Activated T-cell treated with anti-CD3 and anti-CD28 coated beads, Interleukin-2, amount 50 U/mL, for 48 hours (primary cell): ENCODE measurements at places on chromosomes 5 and 9.
A peak's percentile ranks its signal among the peaks of the same experiment; 100 is the strongest.

GRCh38 chr9:128701227-128701854 is 962 bp upstream of the PKN3 start:
- DNase-seq = no peak

GRCh38 chr9:134669399-134669955 is 27.9 kb downstream of the COL5A1 start:
- no peak for DNase-seq

DNA sequence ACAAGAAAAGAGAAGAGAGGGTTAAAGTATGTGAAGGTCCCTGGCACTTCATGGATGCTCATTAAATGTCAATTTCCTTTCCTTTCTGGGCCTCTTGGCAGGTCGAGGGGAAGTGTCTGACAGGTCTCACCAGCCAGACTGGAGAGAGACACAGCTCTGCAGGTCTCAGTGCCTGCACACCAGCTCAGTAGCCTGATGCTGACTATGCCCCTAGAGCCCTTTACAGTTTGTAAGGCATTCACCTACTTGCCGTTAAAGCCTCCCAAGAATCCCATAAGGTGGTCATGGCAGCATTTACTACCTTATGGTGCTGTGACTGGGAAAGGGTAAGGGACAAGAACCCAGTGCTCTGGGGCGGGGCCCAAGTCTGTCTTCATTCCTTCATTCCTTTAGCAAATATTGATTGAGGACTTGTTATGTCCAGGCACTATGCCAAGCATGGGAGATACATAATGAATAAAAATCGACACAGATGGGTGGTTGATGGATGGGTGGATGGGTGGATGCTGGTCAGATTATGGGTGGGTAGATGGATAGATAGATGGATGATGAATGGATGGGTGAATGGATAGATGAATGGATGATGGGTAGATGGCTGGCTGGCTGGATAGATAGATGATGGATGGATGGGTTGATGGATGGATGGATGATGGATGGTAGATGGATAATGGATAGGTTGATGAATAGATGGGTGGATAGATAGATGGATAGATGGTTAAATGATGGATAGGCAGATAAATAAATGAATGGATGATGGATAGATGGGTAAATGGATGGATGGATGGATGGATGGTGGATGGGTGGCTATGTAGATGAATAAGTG is 21.3 kb upstream of the KIF12 start:
- DNase-seq = no peak

DNA sequence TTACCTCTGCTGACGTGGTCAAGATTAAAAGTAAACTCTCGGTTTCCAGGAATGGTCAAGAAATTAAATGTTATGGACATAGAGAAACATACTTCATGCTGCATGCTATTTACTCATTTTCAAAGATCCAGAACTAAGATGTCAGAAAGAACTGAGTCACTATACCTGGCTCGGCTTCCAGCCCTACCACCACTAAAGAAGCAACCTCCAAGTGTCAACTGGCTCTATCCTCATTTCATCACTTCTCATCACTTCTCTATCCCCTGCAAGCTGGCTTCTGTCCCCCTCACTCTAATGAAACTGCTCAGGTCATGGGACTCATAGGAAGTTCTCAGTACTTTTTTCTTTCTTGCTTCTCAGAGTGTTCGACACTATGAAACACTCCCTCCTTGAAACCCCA is 116.2 kb downstream of the CDK5RAP2 start:
- no peak for DNase-seq

- DNase-seq = no peak
These were observed 479.5 kb upstream of the TNC start for GRCh38 chr9:115597330-115597895.

DNA sequence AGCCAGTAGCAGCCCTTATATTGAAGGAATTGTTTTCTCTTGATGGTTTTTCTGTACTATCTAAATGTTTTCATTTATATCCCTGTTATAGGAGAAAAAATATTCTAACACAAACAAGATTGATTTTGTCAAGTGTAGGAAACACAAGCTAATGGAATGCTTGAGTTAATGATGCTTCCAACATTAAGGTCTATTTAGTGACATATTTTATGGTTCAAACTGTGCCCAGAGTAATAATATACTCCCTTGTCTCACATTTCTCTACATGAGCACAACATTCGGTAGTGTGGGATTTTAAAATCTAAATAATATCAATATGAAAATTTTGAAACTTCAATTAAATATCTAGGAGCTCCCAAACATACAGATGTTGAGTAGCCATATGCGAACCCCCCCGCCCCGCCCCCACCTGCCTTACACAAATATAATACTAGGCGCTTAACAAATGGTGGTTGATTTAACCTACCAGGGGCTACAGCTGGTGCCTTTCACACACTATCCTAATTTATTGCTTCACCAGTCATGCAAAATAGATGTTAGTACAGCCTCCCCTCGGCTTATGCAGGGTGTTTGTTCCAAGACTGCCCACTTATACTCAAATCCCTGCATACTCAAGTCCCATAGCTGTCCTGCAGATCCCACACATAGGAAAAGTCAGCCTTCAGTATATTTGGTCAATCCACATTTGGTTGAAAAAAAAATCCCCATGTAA is 124.1 kb upstream of the ACO1 start:
- DNase-seq = no peak

- no peak for DNase-seq
These were observed 132.5 kb upstream of the PRSS3 start for GRCh38 chr9:33662871-33663270.

DNA sequence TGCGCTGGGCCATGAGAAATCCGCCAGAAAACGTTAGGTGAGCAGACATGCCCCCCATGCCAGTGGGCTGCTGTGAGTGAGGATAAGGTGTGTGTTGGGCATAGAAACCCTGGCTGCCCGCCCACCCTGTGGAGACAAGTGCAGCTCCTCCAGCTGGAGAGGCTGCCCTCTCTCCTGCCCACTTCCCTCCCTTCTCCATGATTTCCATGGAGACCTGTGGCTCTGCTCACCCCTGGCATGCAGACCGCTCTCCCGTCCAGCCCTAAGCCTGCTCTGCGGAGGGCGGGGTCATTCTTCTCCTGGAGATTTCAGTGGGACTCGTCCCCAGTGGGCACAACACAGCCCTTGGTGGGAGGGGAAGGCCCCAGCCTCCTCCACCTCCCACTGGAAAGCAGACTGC is 133.0 kb upstream of the FAM120A start:
- DNase-seq = no peak

- no peak for DNase-seq
These were observed 1.4 kb upstream of the CDKN2AIPNL start for GRCh38 chr5:134413046-134413445.

- no peak for DNase-seq
These were observed 27.7 kb downstream of the PLCXD3 start for GRCh38 chr5:41482715-41483114.

- DNase-seq = no peak
These were observed 165.5 kb downstream of the TSSK1B start for GRCh38 chr5:113269023-113269997.

DNA sequence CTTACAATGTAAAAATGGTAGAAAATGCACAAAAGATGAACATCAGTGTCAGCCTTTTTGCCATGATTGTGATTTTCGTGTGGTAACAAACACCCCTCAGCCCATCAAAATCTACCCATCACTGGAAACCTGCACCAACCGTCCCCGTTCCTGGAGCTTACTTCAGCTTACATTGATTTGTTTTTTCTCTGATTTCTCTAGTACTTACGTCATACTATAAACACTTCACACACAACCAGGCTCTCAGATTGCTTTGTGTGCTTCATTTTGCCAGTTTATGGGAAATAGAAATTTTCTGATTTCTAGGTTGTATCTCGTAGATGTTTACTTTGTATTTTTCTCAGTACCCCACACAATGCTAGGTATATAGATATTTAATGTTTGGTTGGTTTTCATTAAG is 129.1 kb downstream of the RAB3C start:
- DNase-seq = no peak

DNA sequence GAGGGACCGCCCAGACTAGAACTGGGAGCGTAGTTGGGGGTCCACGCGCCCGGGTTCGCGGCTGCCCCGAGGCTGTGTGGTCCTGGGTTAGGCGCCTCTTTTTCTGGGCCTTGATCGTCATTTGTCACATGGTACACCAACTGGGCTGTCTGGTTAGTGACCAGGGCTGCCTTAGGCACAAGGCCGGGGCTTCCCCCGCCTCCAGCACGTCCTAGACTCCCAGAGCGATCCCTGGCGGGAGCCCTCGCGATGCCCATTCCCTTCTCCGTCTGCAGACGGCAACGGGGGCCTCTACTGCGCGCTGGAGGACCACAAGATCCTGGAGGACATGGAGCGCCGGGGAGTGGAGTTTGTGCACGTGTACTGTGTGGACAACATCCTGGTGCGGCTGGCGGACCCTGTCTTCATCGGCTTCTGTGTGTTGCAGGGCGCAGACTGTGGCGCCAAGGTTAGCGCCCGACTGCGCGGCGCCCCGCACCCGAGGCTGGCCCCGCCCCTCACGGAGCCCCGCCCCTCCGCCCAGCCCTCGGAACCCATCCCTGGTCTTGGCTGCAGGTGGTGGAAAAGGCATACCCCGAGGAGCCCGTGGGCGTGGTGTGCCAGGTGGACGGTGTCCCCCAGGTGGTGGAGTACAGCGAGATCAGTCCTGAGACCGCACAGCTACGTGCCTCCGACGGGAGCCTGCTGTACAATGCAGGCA is 1.5 kb downstream of the UAP1L1 start:
- no peak for DNase-seq

DNA sequence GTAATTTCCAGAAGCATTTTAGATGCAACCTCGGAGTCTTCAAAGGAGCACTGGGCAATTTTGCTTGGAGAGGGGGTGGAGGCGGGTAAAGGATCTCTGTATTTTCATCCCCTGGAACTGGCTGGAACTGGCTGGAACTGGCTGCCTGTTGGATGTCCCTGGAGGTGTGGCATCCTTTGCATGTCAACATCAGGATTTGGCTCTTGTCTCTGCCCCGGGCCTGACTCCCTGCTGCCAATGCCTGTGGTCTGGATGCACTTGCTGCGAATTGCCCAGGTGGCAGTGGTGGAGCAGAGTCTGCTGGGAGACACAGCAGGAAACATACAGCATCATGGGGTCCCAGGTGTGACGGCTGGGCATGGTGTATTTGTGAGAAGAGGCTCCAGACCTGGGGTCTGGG is 391.3 kb downstream of the GADD45G start:
- DNase-seq = no peak

- DNase-seq = no peak
These were observed 364.3 kb upstream of the ADAMTSL1 start for GRCh38 chr9:18109675-18110074.

GRCh38 chr5:104904561-104904960 is 1342.0 kb upstream of the NUDT12 start:
- no peak for DNase-seq

GRCh38 chr9:88660611-88661010 is 125.6 kb downstream of the NXNL2 start:
- no peak for DNase-seq

- no peak for DNase-seq
These were observed 65.1 kb downstream of the FBN2 start for GRCh38 chr5:128472919-128473318.

- no peak for DNase-seq
These were observed 132.3 kb downstream of the ADAMTSL1 start for GRCh38 chr9:18606281-18606680.

DNA sequence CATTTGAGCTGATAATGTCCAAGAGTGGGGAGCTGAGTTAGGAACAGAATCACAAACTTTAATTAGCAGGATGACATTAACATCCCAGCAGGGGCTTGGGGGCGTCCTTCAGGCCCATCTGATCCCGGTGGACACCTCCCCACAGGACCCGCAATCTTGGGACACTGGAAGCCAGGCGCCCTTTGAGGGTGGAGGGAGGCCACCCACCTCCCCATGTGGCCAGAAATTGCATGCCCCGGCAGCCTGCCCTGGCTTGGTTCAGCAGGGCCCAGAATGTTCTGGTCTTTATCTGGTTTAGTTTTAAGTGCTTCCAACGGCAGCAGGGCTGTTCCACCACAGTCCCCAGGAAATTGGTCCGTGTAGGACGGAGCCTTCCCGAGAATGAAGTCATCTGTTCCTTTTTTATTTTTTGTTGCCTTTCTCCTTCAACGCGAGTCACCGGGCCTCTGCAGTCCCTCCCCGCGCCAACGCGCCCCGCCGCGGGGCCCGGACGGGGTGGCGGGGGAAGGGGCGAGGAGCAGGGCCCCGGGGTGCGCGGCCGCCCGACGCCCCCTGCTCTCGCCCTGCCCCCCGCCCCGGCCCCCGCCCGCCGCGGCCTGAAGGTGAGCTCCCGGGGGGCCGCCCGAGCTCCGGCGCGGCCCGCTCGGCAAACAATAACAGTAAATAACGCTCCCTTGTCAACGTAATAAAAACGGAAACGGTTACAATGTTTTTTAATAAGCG is 207.9 kb downstream of the C9orf50 start:
- peak; percentile 69 for DNase-seq

DNA sequence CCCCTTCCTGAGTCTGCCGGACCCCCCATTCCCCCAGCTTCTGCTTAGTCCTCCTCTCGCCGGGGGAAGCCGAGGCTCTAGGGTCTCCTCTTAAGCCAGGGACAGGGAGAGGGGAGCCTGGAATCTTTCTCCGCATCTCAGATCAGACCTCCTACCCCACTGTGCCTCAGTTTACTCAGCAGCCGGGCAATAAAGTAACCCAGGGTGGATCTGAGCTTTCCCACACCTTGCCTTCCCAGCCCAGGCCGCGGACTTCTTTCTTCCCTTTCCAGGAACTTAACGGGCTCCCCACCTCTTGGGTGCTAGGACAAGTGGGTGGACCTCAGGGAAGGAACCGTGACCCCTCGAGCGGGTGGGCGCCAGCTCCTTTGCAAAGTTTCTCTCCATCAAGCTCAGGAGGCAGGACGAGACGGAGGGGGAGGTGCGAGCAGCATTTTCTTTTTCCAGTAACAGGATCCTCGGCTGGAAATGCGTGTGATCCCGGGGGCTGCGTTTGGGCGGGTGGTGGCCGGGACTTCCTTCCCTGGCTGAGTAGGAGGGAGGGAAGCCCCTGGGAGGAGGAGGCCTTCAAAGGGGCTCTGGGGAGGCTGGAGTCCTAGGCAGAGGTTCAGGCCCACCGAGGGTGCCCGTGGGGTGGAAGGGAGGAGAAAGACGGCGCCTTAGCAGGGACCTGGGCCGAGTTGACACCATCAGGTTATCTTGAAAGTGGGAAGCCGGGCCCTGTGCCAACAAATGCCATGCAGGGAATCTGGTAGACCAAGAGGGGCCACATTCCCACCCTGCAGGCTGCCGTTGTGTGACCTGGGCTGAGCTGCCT is 795 bp downstream of the DAB2IP start:
- no peak for DNase-seq

DNA sequence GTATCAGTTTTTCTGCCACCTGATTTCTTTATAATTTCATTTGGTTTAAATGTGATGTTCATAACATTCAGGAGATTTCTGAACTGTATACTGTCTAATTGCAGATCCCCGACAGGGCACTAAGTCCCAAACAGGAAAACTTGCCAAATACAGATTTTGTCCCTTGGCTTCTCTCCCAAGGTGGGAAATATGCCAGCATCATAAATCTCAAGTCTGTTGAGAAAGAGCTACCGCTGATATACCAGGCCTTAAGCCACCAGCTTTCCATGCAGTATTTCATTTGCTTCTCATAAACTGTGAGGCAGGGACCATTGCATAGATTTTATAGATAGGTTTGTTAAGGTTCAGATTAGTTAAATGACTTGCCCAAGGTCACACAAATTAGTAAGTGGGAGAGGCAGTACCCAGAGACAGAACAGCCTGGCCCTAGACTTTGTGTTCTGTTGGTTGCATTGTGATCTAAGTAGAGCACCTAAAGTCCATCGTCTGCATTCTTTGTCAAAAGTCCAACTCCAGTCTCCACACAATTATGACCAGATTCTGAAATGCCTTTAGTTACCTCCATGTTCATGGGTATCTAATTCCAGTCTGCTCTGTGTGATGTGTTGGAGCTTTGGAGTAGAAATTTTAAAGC is 16.2 kb downstream of the GPR21 start:
- no peak for DNase-seq
